Esophagus squamous epithelium (tissue), 5 donors: ENCODE measurements at places on chromosomes 1 and 21.

DNA sequence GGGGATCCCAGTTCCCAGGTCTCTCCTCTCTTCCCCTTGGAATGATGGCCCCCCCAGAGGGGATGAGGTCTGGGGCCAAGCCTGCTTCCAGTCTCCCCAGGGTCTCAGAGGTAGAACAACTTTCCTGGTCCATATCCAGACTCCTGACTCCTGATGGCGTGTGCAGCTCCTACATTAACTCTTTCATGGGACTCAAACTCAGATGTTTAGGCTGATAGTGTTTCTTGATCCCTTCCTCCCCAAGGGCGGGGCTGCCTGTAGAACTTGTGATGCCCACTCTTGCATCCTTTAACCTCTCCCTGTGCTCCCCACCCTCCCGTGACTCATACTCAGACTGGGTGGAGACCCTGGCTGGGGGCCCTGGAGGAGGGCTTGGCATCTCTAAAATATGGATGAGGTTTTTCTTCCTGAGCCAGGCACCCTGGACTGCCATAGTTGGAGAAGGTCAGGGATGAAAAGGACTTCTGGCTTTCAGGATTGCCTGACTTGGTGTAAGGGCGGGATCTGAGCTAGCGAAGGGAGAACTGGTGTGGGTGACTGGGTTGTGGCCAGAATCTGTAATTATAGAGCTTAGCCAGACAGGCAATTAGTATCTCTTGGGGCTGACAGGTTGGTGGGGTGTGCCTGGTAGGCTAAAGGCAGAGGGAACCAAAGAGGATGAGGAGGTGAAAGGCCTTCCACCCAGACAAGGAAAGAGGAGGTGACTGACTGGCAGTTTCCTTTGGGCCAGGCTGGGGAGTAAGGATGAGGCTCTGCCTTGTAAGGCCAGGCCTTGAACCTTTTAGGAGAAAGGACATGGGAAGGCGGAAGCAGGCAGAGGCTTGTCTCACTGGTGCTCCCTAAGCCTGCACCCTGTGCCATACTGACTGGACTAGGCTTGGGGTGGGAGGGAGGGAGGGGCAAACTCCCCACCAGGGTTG is 1.5 kb downstream of the ATP8B2 start:
- DNase-seq, result no peak

DNA sequence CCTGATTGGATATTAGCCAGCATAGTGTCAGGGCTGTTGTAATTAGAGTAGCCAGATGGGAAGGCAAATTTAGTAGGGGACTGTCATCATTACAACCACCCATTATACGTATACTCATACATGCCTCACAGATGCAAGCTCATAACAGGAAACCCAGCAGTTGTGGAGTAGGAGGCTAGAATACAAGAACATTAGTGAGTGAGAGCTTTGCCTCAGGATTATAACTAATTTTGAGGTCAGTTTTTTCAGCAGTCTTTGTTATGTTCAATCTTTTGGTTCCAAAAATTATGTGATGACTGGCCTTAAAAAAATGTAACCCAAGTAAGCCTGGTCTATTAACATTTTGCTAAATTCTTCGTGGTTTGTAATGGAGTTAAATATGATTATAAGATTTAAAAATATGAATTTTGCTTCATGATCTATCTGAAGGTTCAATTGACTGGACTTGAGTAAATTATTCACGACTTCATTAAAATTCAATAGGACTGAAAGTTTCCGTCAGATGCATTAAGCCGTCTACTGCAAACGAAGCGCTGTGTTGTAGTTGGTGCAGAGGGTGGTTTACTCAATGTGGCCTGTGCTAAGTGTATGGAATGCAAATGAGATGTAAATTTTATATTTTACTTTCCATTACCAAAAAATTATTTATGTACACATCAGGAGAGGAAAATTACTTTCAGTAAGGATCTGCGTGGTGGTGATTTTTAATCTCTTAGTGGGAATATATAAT is 48.8 kb downstream of the KCNK1 start:
- DNase-seq, result no peak

- no peak for DNase-seq
Measured at GRCh38 chr1:163076981-163077761, 8.0 kb downstream of the RGS4 start.

DNA sequence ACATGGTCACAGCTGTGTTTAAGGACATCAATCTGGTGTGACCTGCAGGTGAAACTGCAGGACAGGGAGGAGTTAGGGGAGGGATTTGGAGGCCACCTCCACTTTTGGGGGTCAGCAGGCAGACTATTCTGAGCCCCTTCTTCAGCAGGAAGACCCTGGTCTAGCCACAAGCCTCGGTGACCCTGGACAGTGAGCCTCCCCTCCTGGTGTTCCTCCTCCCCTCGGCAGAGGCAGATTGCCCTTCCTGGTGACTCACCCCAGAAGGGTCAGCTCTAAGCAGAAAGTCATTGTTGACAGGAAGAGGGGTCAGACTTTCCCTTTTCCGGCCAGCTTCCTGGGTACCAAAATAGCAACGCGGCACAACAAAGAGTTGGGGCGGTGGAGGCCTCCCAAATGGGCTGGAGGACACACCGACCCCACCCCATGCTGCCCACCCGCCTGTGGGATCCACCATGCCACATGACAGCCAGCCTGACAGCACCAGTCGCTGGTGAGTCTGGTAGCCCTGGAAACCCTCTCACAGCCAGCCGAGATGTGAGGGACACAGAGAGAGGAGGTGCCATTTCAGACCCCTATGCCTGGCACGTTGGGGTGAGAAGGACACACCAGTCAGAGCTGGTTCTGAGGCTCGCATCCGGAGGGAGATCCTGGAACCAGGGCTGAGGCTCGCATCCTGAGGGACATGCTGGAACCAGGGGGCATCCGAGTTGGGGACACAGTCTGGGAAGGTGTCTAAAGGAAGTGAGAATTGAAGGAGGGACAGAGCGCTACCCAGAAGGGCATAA is 14.7 kb upstream of the CSF1 start:
- no peak for DNase-seq

GRCh38 chr1:91791103-91791502 is 94.8 kb downstream of the TGFBR3 start:
- DNase-seq, result no peak

GRCh38 chr1:166843769-166844596 is 4.7 kb downstream of the POGK start:
- no peak for DNase-seq
